ENCODE measurements at places on chromosomes 2 and 18.

GRCh38 chr18:63488160-63488559 lies 11.4 kb downstream of the SERPINB5 start:
- DNase-seq: no peak

- DNase-seq: no peak
Observed at GRCh38 chr2:16973586-16974286, 308.1 kb upstream of the CYRIA start.

DNA sequence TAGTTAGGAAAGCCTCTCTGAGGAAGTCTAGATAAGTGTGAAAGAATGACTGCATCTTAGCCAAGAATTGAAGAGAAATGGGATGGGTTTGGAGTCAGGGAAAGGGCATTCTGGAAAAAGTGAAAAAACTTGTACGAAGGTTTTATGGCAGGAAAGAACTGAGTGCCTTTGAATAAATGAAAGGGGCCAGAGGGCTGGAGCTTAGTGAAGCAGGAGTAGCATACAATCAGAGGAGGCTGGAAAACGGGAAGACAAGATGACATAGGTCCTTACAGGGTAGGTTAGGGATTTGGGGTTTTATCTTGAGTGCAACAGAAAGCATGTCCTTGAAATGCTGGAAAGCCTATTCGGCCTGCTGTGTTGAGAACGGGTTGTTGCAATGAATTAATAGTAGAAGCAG lies 152.6 kb upstream of the RND3 start:
- no peak for DNase-seq

- no peak for DNase-seq
Observed at GRCh38 chr2:233990261-233990798, 60.2 kb upstream of the SPP2 start.
